NCI-H2029 (cell line): ENCODE measurements at places on chromosomes 1 and 21.
A peak's percentile ranks its signal among the peaks of the same experiment; 100 is the strongest.

- no peak for DNase-seq
These were observed 21.5 kb downstream of the RPL5 start for GRCh38 chr1:92853299-92853698.

- DNase-seq, result no peak
These were observed 562 bp upstream of the EPB41 start for GRCh38 chr1:28913786-28914227.

DNA sequence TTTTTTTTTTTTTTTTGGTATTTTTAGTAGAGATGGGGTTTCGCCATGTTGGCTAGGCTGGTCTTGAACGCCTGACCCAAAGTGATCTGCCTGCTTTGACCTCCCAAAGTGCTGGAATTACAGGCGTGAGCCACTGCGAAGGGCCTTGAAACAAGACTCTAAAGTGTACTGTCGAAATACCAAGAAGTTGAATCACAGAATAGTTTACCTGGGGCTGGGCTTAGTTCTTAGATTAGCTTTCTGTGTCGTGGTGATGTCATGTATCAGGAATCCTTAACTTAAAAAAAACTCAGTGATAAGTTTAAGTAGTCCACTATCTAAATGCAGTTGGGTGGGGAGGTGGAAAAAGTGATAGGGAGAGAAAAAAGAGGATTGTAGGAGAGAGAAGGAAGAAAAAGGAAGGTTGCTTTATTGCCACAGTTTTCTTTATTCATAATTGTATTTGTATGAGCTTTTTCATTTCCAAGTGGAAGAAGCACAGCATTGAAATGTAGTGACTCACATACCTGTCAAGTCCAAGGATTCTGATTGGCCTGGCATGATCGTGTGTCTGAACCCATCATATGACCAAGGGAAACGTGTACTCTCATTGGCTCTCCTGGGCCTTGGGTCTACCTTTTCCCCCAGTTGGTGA lies 13.4 kb downstream of the ITSN1 start:
- no peak for DNase-seq

- DNase-seq, result no peak
These were observed 141.8 kb upstream of the ZRANB2 start for GRCh38 chr1:71222668-71223067.

DNA sequence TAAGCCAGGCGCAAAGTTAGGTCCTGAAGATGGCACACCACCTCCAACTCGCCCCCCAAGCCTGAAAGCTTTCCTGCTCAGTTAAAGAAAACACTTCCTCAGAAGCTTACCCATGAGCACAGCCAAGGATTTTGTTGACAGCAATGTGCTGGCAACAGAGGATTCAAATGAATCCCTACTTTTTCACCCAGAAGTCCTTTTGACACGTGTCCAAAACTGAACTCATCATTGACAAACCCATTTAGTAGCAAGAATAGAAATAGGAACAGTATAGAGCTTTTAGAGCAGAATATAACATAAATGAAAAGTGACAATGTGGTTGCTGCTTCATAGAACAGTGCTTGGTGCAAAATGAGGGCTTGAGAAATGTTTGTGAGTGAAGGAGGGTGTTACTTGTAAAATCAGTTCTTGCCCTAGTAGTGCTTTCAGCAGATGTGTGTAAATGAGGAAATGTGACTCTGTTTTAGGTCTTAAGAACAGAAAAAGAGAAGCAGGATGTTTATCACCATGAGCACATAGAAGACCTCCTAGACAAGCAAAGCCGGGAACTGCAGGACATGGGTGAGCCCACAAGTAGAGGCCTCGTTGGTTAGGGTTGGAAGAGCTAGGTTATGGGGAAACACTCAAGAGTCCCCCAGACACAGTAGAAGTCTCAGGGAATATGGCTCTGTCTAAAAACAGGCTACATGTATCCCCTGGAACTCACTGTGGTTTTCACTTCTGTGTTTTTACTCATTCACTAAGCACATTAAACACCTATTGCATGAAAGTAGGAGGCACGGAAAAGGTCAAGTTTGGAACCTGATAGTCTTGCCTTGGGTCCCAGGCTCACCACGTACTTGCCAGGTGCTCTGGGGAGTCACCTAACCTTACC lies 48.6 kb upstream of the TMEM125 start:
- DNase-seq, result no peak

- no peak for DNase-seq
These were observed 629 bp downstream of the PGD start for GRCh38 chr1:10399444-10399941.

- no peak for DNase-seq
These were observed 13.7 kb downstream of the MEGF6 start for GRCh38 chr1:3597599-3597964.

GRCh38 chr1:233478611-233479010 lies 135.3 kb upstream of the KCNK1 start:
- no peak for DNase-seq

DNA sequence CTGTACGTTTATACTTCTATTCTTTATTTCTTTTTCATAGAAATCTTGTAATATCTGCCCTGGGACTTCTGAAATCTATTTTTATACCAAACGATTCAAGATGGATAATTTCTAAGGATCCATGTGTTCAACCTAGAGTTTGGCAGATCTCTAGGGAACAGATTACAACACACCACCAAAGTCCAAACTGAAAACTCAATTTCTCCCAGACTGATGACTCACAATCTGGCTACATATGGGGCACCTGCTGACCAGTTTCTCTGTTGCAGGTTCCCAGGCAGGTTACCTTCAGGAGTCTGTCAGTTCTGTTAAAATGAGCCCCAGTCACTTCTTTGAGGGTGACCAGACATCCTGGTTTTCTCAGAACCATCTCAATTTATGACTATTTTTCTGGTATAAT lies 439.4 kb downstream of the GPATCH2 start:
- no peak for DNase-seq

DNA sequence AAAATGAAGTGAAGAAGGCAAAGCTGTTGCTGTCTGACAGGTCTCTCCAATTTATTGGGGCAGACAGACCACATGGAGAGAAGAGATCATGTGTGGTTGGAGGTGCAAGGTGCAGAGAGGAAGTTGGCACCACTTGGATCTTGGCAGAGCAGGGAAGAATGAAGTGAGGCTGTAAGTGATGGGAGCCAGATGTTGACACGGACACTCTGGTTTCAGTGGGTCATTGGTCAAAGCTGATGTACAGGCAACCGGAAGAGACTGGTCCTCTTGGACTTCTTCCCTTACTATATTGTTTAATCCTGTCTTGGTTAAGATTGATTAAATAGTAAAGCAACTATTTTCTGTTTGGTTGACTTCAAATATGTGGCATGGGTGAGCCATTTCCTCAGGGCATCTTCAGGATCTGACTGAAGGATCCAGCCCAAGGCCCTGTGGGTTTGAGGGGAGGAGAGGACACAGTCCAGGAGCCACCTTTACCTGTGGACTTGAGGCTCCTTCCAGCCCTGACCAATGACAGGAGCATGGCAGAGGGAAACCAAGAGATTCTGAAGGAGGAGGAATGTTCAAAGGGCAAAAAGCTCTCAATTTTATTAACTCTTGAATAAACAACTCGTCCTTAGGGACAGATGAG lies 49.4 kb downstream of the NENF start:
- no peak for DNase-seq

DNA sequence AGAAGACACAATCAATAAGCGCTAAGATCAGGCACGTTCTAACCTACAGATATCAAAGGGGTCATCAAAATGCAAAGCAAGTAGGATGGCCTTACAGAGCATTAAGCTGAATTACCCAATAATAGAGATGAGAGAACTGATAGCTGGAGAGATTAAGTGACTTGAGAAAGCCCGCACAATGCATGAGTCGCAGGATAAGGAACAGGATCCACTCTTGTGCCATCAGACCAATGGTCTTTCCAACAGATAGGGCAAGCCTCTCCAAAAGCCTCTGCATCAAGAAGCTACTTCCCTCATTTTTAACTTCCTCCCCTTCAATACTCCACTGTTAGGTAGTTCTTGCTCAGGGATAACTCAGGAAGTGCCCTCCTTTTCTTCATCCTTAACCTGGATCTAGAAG lies 2.6 kb downstream of the CHML start:
- no peak for DNase-seq

DNA sequence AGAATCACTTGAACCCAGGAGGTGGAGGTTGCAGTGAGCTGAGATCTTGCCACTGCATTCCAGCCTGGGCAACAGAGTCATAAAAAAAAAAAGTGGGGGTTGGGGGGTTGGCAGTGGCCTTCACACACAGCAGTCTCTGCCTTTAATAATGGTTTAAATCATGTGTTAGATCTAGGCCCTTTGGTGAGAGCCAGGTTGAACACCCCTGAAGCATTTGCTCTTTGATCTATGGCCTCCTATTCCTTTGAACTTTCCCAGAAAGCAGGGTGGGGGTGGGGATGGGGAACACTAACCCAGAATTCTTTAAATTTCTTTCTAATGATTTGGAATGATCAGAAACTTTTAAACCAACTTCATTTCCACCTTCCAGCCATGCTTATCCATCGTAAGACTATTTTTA lies 313.0 kb downstream of the KIF26B start:
- no peak for DNase-seq

GRCh38 chr1:19074361-19074901 lies 118.0 kb upstream of the IFFO2 start:
- peak; percentile 84 for DNase-seq

DNA sequence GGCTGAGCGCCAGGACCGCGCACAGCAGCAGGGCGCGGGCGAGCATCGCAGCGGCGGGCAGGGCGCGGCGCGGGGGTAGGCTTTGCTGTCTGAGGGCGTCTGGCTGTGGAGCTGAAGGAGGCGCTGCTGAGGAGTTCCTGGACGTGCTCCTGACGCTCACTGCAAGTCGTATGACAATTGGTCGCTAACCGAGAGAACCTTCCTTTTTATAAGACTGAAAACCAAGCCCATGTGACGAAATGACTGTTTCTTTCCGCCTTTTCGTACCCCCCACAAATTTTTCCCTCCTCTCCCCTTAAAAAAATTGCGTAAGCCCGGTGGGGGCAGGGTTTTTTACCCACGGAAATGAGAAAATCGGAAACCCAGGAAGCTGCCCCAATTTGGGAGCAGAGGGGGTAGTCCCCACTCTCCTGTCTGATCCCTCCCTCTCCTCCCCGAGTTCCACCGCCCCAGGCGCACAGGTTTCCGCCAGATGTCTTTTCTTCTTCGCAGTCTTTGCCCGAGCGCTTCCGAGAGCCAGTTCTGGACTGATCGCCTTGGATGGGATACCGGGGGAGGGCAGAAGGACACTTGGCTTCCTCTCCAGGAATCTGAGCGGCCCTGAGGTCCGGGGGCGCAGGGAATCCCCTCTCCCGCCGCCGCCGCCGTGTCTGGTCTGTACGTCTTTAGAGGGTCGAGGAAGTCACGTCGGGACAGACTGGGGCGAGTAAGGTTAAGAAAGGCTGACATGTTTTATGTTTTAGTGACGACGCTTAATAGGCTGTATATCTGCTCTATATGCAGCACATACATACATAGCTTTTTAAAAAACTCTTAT lies at the start of gene PTGS2:
Gene PTGS2 (minus strand): TSS at position 179 of the 817 bp plus-strand sequence. CDS start 133 bp downstream, at position 46.
- DNase-seq, result no peak

- no peak for DNase-seq
These were observed 2.7 kb downstream of the VCAM1 start for GRCh38 chr1:100722221-100722620.

- DNase-seq, result no peak
These were observed 64.3 kb downstream of the ZNF281 start for GRCh38 chr1:200345520-200345919.

DNA sequence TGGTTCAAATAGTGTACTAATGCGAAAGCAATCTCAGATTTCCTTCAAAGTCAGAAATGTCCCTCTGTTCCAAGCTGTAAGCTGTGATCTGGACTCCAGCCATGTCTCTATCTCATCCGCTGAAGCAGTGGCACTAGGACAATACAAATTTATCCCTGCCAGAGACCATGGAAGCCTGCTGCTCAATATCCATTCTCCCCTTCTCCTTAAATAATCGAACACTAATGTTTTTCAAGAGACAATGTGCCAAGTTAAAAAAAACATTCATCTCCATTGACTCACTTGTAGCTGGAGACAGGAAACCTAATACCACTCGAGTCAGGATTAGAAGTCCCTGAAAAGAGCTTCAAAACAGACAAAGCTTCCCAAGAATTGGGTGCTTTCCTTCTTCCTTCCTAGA lies 38.5 kb upstream of the PGBD5 start:
- no peak for DNase-seq

GRCh38 chr1:185585770-185586169 lies 148.4 kb upstream of the HMCN1 start:
- DNase-seq, result no peak

DNA sequence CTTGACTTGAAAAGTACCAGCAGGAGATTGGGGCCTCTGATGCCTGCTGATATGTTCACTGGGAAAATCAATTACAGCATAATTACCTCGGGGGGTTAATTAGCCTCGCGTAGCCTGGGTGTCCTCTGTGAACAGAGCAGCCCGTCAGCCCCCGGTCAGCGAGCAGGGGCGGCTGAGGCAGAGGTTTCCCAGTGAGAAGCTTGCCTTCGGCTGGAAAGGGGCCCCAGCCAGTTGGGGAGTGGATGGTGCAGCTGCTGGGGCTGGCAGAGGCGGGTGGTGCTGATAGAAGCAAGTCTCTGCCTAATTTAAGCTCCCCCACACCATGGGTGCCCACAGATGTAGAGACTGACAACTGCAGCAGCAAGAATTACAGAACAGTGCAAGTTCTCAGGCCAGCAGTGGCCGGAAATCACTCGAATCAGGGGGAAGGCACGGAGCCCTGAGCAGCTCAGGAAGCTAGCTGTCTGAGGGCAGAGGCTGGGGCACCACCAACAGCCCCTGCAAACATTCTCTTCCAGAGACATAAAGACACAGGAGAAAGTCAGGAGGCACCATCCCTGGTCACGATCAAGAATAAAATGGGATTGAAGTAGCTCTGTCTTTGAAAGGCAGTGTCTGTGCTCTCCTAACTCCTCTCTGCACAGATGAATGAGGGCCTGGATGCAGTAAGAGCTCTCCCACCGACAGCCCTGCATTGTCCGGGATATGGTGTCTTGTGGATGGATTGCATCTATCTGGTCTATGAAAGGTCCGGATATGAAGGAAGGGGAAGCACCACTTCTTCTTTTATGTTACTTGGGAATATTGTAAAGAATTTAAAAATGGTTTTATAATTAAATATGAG lies 166.5 kb upstream of the CD34 start:
- no peak for DNase-seq

- DNase-seq, result no peak
These were observed 95.0 kb downstream of the TEX35 start for GRCh38 chr1:178607718-178608408.

GRCh38 chr1:168387781-168388760 lies 107.4 kb downstream of the TBX19 start:
- no peak for DNase-seq

DNA sequence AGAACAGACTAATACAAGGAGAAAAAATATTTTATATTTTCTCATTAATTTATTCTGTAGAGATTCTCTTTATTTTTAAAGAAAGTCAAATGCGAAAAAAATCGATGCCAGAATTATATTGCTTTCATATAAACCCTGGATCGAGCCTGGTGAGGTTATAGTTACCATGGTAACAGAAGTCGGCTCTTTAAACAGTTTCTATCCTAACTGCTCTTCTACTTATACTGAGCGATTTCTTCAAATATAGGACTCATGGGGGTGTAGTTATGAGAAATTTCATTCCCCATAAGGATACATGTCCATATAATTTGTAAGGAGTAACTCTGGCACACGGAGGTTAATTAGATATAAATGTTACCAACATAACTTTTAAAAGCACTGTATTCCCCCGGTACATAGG lies 973.5 kb upstream of the NCAM2 start:
- no peak for DNase-seq
